Progenitor cell of endocrine pancreas (in vitro differentiated cells): ENCODE measurements at places on chromosomes 11 and 22. TPM values are rescaled to one million over a fixed set of nuclear protein-coding genes. Genes with fewer than 3 reads are reported as not detected.
A peak's percentile ranks its signal among the peaks of the same experiment; 100 is the strongest.

Gene C11orf87
- 1.4 and 2.0 TPM in 2 replicates for total RNA-seq

Gene POU2F3
- total RNA-seq = 0.09 TPM in 1 of 2 replicates, not detected in the other

DNA sequence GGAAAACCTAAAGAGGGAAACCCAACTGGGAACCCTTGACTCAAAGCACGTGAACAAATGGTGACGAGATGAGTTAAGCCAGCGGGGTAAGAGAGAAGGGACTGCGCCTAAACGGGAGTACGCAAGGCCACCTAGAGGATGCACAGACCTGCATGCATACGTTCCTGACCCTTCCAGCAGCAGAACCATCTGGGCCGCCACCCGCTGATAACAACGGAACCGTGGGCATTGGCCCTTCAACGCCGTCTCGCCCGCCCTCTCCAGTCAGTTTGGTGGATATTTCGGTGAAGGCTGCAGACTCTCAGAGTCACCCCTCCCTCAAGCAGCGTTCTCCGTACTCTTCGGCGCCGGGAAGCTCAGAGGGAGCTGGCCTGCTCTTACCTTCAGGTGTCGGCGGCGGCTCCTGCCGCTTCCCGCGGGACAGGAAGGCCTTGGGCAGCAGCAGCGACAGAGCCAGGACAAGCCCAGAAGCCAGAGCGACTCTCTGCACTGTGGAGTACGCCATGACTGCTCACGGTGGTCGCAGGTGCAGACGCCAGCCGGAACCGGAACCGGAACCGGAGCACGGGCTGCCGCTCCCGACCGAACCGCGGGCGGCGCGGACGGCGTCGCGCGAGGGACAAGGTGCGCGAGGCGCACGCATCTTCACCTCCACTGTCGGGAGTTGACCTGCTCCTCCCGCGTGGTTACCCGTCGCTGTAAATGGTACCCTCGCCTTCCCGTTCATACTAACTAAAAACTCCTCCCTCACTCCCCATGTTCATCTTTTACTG, at the start of gene RIC3:
TSS of gene RIC3 (minus strand) at position 541 of the 773 bp plus-strand sequence. CDS start at position 505, 36 bp downstream.
- DNase-seq = peak; percentile 25

DNA sequence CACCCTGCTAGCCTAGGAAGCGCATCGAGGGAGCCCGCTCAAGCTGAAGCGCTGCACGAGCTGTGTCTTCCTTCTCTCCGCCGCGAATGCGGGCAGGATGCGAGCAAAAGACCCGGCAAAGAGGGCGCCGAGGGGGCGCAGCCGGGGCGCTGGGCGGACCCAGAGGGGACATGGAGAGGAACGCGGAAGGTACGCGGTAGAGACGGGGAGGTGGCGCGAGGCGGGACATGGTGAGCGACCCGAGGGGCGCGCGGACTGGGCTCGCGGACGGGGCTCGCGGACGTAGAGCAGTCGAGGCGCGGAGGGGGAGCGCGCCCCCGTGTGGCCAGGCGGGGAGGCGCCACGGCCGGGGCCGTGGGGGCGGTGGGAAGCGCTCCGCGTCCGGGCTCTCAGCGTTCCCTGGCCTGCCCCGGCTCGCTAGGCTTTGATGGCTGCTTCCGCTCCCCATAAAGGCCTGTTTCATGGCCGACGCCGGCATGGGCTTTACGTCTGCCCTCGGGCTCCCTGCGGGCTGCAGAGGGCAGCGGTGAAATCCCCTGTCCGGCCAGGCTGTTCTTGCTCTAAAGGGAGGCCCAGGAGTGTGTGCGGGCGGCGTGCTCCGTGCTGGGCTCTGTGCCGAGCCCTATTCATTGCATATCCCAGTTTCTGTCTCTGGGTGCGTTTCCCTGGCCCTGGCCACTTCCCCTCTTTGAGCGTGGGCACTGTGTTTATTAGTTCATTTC, 31.2 kb upstream of the TRIM29 start:
- DNase-seq = peak; percentile 69

DNA sequence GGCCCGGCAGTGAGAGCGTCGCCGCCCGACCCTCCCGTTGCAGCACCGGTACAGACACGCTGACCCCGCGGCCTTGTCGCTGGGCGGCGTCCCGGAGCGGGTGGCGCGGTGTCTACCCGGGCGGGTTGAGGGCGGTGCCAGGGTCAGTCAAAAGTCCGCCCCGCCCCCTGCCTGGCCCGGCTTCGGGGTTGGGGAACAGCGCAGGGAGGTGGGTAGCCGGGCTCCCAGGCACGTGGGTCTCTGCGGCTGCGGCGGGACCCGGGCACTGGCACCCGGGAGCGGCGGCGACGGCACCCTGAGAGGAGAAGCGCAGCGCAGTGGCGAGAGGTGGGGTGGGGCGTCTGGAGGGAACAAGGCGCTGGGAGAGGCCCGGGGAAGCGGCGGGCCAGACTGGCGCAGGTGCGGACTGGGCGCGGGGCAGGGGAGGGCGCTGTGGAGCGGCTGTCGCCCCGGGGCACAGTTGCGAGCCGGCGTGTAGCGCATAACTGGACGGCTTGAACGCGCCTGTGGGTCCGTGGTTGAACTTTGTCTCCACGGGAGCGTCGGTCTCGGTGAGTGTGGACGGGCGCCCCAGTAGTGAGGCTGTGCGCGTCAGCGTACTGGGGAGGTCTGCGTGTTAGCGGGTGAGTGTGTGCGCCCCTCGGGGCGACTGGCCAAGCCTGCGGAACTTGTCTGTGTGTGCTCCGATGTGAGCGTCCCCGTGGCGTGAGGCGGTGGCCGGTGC, at the start of gene P2RY2:
TSS of gene P2RY2 (plus strand) at position 176 of the 724 bp plus-strand sequence. CDS start 15,879 bp downstream, outside the sequence.
- peak; percentile 57 for DNase-seq

DNA sequence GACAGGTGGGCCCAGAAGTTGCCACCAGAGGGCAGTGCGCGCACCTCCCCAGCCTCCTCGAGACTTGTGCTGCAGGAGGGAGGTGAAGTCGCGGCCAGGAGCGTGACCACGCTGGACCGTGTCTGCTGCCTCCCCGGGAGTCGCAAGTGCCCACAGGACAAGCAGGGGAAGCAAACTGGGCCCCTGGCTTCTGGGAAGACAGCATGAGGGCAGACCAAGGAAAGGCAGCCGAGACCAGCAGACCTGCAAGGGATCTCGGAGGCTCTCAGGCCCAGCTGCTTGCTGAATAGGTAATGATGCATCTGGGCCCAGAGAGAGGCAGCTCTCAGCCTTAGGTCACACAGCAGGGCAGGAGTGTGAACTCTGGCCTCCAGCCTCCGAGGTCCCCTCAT, 17.0 kb upstream of the IL2RB start:
- DNase-seq = peak; percentile 75

Gene TENM4
- total RNA-seq = 105 and 117 TPM in 2 replicates

DNA sequence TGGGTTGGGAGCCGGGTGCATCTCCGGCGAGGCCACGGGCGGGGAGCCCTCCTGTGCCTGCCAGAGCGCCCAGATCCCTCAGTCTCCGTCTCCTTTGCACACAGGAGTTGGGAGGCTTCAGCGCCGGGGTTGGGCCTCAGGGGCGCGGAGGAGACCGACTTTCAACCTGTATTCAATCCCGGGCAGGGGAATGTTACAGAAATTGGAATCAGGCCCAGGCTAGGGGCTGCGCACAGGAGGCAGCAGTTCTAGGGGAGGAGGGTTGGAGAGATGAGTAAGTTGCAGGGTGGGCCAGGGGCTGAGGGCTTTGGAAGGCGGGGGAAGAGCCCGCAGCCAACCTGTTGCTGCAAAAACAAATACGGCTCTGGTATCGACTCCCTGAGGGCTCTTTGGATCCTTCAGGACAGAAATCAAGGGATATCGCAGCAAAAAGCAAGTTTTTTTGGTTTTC, 640 bp upstream of the KCNA4 start:
- no peak for DNase-seq

DNA sequence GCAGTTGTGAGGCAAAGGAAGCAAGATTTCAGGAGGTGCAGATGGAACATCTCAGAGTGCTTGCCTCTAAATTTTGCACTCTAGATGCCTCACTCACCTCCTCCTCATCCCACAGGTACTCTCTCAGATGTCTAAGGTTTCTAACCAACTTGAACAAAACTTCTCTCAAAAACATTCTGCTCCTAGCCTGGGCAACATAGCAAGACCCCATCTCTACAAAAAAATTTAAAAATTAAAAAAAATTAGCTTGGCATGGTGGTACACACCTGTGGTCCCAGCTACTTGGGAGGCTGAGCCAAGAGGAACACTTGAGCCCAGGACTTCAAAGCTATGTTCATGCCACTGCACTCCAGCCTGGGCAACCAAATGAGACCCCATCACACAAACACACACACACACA, 4.2 kb downstream of the ZNF280A start:
- DNase-seq = no peak

Gene CECR2
- 37.6 and 40.5 TPM in 2 replicates for total RNA-seq

- DNase-seq = no peak
Measured at GRCh38 chr22:22389467-22389866, 119.1 kb downstream of the ZNF280B start.

Gene OR51E2
- not detected in 2 replicates for total RNA-seq

Gene MMP7
- total RNA-seq = not detected in 2 replicates

DNA sequence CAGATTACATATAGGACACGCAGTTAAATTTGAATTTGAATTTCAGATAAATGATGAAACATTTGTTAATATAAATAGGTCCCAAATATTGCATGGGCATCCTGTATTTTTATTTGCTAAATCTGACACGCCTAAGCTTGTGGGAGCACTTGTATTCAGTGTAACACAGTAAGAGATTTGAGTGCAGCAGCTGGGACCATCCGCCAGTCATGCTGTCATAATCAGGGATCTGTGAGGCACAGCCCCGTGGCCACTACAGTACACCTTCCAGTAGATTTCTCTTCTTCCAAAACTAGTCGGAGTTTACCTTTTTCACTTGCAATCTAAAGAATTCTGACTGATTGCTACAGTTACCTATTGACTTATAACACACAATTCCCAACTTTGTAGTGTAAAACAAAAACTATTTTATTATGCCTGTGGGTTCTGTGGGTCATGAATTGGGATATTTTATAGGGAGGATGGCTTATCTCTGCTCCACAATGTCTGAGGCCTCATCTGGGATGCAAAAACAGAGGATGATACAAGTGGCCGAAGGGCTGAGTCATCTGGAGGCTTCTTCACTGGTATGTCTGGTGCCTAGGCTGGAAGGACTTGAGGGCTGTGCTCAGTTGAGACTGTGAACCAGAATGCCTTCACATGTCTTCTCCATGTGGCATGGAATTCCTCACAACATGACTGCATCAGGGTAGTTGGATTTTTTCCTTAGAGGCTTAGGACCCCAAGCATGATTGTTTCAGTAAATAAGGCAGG, 74.1 kb downstream of the PRSS23 start:
- DNase-seq = no peak

DNA sequence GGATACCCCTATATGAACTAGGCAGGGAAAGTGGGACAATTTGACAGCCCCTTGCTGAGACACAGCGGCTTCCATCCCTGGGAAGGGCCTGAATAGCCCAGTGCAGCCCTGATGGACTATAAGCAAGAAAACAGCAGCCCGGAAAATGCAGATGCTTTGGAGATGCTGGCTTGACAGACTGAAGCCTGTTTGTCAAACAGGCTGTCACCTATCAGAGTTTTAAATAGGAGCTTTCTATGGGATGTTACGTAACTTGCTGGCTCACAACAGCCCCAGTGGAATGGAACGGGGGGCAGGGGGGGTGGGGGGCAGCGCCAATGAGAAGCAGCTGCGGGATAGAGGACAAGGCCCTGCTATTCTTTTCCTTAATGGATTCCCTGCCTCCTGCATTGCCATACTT, 91.9 kb upstream of the NTM start:
- DNase-seq = no peak

- no peak for DNase-seq
Measured at GRCh38 chr11:97860237-97860636, 1160.5 kb upstream of the CNTN5 start.

DNA sequence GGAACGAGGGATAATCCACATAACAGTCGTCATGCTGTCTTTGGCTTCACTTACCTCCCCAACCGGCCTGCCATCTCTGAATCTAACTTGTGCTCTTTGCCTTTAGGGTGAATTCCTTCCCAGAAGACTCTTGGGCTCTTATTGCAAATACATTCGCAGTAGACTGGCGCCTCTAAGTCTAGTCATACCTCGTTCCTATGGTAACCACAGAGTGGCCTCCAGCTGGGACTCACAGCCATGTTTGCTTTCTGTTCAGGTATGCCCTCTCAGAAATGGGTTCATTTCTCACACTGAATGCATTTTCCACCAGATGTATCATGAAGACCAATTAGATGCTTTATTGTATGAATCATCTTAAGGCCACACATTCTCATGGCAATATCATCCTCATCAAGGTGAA, 112.7 kb downstream of the FAR1 start:
- no peak for DNase-seq

- DNase-seq = no peak
Measured at GRCh38 chr11:59201353-59201752, 11.4 kb downstream of the MPEG1 start.

DNA sequence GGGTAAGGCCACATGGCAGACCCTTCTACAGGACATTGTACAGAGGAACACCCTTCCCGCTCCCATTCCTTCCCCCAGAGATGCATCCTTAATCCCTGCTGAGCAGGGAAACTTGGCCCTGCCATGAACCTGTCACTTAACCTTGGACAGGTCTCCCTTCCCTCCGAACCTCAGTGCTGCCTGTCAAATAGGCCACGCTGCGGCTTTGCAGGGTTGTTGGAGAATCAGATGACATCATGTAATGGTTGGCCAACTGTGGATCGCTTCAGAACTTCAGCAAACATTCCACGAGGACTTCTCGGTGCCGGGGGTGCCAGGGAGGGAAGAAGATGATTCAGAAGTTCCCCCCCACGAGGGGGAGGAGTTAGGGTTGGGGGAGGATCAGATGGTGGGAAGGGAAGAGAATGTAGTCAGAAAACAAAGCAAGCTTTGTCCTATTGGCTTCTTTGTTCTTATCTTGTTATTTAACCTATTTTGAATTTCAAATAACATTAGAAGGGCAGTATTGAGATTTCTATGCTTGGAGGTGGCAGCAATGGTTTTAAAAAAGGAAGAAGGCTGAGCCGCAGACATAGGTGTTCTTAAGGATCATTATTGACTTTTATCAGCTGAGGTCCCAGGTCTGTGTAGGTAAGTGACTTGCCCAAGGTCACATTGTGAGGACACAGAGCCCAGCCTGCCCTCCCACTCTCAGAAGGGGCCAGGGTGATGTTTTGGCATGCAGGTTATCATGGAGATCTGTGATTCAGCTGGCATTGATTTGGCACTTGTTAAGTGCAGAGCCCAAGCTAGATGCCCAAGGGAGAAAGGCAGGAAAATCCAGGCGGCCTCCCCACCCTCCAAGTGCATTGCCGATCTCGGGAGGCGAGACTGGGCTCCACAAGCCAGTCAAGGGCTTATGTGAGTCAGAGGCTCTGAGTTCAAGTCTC, 3.1 kb downstream of the CDC42EP1 start:
- no peak for DNase-seq

Gene PLAAT4
- 0.42 TPM in 1 of 2 replicates, not detected in the other for total RNA-seq
